ENCODE measurements at places on chromosomes 2 and 18. TPM values are rescaled to one million over a fixed set of nuclear protein-coding genes. Genes with fewer than 3 reads are reported as not detected.

The CYP1B1 gene
- total RNA-seq, result 6.1 TPM

The REG3G gene
- total RNA-seq, result 0.53 TPM

The AFF3 gene
- 2.3 TPM for total RNA-seq

The FAM124B gene
- total RNA-seq, result 2.1 TPM

The GKN1 gene
- not detected for total RNA-seq

The TFPI gene
- 144 TPM for total RNA-seq

The MAP3K19 gene
- not detected for total RNA-seq

The HDHD2 gene
- 29.7 TPM for total RNA-seq

The PLCL1 gene
- 0.23 TPM for total RNA-seq

The KCNE4 gene
- 1.2 TPM for total RNA-seq

Data from left lobe of liver (tissue), 2 donors.